ENCODE measurements at places on chromosomes 3 and 15. TPM values are rescaled to one million over a fixed set of nuclear protein-coding genes. Genes with fewer than 3 reads are reported as not detected.

GRCh38 chr15:40847223-40847961 is 3.5 kb downstream of the SPINT1 start:
- DNase-seq, result no peak

RTP1 gene
- total RNA-seq, result not detected

GRCh38 chr3:9175421-9175820 is 74.0 kb downstream of the SRGAP3 start:
- no peak for DNase-seq

DNA sequence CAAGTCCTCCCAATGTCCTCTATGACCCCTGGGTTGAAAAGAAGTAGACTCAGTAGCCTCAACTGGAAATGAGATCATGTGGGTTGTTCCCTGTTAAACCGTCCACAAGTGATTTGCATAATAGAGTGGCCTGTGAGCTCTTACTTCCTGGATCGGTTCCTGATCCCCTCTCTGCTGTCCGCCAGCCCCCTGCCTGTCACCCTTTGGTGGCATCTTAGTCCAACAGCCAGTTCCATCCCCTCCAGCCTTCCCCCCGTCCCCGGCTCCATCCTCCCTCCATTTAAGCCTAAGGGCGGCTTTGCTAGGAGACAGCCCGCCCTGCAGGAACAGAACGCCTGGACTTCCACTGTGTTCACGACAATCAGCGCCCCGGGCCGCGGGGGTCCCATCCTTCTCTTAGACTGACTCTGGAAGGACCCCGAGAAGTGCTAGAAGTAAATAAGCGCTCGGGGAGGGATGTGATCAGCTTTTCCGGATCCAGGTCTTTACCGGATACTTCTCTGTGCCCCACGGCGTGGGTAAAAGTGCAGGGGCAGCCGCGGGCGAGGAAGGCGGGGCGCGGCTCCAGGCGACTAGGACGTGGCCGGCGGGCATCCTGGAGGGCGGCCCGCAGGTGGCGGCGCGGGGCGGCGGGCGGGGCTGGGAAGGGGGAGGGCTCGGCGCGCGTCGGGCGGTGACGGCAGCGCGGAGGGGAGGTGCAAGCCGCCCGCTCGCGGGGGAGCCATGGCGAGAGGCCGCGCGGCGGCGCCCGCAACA is 51.2 kb upstream of the ULK4 start:
- DNase-seq, result peak; percentile 88

TMEM207 gene
- total RNA-seq, result not detected

TUBGCP5 gene
- total RNA-seq, result 16.2 TPM

DNA sequence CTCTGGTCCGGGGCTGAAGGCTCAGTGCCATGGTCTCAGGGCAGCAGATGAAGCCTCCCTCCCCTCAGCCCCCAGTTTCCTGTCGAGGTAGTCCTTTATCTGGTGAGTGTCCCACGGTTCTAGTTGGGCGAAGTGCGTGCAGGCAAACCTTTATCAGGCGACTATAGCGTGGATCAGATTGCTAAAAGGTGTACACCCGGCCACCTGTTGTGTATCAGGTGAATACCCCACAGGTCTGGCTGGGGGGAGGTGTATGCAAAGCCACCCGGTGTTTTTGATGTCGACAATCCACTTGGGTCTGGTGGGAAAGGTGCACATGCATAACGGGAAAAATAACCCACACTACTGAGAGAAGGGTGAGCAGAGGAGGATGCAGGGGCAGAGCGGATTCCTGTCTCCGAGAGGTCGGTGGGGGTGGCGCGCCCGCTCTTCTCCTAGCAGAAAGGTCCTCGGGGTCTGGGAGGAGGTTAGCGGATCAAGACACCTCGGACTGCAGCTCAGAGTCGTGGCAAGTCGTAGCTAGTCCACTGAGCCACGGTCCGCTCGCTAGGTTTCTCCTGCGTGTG is 507 bp downstream of the SLC12A6 start:
- DNase-seq, result peak; percentile 42

SLC28A1 gene
- not detected for total RNA-seq

DNA sequence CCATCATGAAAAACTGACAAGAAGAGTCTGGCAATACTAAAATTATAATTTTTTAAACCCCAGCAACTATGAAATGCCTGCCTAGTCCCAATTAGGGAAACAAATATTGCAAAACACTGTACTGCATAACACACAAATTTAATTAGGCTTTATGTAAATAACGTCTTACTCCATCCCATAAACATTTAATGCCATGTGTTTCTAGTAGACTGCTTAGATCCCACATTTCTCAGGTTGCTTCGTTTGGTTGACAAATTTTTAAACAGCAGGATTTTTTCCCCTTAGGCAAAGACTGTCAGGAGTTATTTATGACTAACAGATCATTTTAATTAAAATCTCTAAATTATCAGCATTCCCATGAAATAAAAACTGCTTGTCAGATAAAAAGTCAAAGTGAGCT is 29.9 kb downstream of the EIF2AK4 start:
- no peak for DNase-seq

GRCh38 chr3:138349926-138350665 is 1.7 kb downstream of the MRAS start:
- no peak for DNase-seq

GRCh38 chr15:98654790-98655360 is 6.5 kb downstream of the IGF1R start:
- no peak for DNase-seq
